ENCODE measurements at places on chromosomes 3 and 15. TPM values are rescaled to one million over a fixed set of nuclear protein-coding genes. Genes with fewer than 3 reads are reported as not detected.

DNA sequence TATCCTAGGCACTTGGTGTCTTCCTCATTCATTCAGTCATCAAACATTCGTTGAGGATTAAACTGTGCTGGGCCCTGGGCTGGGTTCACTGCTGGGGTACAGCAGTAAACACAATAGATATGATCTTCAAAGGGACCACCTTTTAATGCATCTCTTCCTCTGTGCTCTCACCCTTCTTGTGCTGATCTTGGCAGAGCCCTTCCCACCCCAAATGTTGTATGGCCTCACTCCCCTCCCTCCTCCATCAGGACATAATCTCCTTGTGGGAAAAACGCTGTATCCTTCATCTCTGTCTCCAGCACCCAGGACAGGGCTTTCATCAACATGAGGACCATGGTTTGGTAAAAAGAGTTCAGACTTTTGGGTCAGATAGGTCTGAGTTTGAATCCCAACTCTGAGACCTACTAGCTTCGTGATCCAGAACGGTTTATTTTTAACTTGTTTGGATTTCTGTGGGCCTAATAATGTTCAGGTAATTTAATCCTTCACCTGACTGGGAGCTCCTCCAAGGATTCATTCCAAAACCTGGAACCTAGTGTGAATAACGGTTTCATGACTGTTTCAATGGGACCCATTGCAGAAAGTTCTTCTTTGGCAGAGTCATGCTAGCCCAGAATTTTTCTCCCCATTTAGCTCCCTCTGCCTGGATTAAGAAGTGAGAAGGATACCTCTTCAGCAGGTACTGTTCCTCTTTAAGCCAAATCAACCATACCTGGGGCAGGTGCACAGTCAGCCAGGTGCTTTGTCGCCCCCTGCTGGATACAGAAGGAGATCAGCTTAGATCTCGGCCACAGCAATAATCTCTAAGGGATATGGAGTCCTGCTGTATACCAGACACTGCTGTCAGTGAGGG is 5.2 kb upstream of the WNT7A start:
- peak; percentile 84 for DNase-seq

GRCh38 chr3:109242187-109242523 is 74.2 kb downstream of the DPPA2 start:
- DNase-seq = no peak

The GRAMD1C gene
- total RNA-seq = 1.3 TPM

DNA sequence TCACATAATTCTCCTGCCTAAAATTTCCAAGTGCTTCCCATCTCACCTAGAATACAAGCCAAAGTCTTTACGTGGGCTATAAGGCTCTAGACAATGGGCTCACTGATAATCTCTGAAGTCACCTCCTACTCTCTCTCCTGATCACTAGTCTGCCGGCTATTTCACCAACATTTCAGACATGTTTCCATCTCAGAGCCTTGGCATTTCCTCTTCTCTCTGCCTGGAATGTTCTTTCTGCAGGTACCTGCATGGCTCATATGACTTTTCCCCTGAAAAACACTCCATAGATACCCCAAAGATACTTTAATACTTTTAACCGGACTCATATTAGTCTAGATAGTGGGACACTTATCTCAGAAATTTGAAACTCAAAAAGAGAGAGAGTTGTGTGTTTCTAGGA is 32.7 kb downstream of the CD200 start:
- DNase-seq = no peak

DNA sequence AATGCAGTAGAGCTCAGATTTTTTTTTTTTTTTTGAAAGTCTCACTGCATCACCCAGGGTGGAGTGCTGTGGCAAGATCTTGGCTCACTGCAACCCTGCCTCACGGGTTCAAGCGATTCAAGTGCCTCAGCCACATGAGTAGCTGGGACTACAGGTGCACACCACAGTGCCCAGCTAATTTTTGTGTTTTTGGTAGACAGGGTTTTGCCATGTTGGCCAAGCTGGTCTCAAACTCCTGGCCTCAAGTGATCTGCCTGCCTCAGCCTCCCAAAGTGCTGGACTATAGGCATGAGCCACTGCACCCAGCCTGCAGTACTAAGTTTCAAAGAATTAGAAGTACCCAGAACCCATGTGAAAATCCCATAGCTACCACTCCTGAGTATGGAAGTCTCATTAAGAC is 14.5 kb downstream of the TRIM59 start:
- no peak for DNase-seq

The GOLGA6D gene
- total RNA-seq = not detected
